ENCODE measurements at places on chromosomes 4 and X. TPM values are rescaled to one million over a fixed set of nuclear protein-coding genes. Genes with fewer than 3 reads are reported as not detected.

EOLA1 gene
- 11.4 TPM for total RNA-seq

CT45A6 gene
- total RNA-seq = not detected

TMPRSS11F gene
- not detected for total RNA-seq

NPNT gene
- 0.11 TPM for total RNA-seq

DGAT2L6 gene
- total RNA-seq = not detected

STK32B gene
- 20.8 TPM for total RNA-seq

NXF2 gene
- not detected for total RNA-seq

BTC gene
- total RNA-seq = not detected

SRPK3 gene
- 0.43 TPM for total RNA-seq

DLG3 gene
- 1.2 TPM for total RNA-seq

INTU gene
- total RNA-seq = 2.8 TPM

PPARGC1A gene
- total RNA-seq = 0.34 TPM
